ENCODE measurements at places on chromosomes 3 and 15. TPM values are rescaled to one million over a fixed set of nuclear protein-coding genes. Genes with fewer than 3 reads are reported as not detected.

DNA sequence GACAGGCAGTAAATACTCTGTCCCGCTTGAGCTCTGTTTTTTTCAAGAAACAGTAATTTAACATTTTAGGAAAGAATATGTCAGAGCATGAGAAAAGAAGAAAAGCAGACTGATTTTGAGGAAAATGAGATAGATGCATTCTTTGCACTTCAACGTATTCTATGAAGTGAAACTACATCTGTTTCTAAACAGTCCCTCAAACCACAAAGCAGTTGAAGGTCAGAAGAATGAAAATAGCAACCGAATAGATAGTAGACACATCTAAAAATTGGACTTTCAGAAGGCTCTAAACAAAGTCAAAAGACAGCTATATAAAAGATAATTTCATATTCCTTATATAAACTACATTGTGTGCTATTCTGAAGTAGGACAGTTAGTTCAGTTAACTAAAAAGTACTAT lies 172.6 kb upstream of the LRRC3B start:
- H3K27ac ChIP-seq, result no peak overlapping the region
- H3K4me1 ChIP-seq, result no peaks in the 10 kb centered on the region
- no peaks in the 10 kb centered on the region for H3K36me3 ChIP-seq

LMAN1L gene
- polyA plus RNA-seq, result 0.02 TPM

GRCh38 chr3:126156468-126156867 lies 23.9 kb downstream of the ALDH1L1 start:
- no peaks in the 10 kb centered on the region for H3K27me3 ChIP-seq
- H3K36me3 ChIP-seq, result no peaks in the 10 kb centered on the region
- DNase-seq, result peak; percentile 60

CYP8B1 gene
- polyA plus RNA-seq, result not detected

- H3K27me3 ChIP-seq, result no peaks in the 10 kb centered on the region
- DNase-seq, result no peak
- no peaks in the 10 kb centered on the region for H3K36me3 ChIP-seq
- peaks cover 27% of the 10 kb centered on the region for H3K4me1 ChIP-seq
These were observed 33.1 kb downstream of the TXNRD3 start for GRCh38 chr3:126621627-126622345.

GRCh38 chr3:177948716-177949425 lies 587.4 kb upstream of the KCNMB2 start:
- no peak overlapping the region for H3K27ac ChIP-seq
- DNase-seq, result no peak
- no peaks in the 10 kb centered on the region for H3K36me3 ChIP-seq
- no peak overlapping the region for H3K4me3 ChIP-seq
- no peaks in the 10 kb centered on the region for H3K4me1 ChIP-seq

DNA sequence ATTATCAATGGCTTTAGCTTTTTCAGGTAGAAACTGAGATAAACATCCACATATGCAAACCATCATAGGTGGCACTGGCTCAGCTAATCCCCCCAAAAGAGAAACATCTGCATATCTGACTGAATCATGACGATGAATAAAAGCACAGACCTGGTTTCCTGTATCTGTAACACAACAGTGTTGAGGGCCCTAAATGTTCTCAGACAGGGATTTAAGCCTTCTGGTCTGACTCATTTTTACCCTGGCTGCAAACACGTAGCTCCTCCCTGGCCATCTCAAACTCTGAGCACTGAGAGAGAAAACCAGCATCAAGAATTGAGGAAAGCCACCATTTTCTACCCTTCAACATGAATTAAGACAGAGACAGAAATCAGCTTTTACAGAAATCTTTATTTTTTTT lies 35.2 kb downstream of the GLB1 start:
- no peak overlapping the region for H3K4me3 ChIP-seq
- H3K27ac ChIP-seq, result no peak overlapping the region
- peaks cover 4% of the 10 kb centered on the region for H3K4me1 ChIP-seq
- peaks cover 25% of the 10 kb centered on the region for H3K36me3 ChIP-seq
- DNase-seq, result no peak

CCR3 gene
- polyA plus RNA-seq, result not detected

ARNT2 gene
- 17.0 TPM for polyA plus RNA-seq

PLA1A gene
- 0.08 TPM for polyA plus RNA-seq

GRCh38 chr3:47009225-47010110 lies 30.0 kb downstream of the NBEAL2 start:
- peak overlapping the region; percentile 61 for H3K4me3 ChIP-seq
- H3K27me3 ChIP-seq, result no peaks in the 10 kb centered on the region
- peak; percentile 99 for DNase-seq
- peaks cover 12% of the 10 kb centered on the region for H3K36me3 ChIP-seq
- H3K27ac ChIP-seq, result peak overlapping the region; percentile 42

NEK10 gene
- 1.0 TPM for polyA plus RNA-seq

HRG gene
- polyA plus RNA-seq, result not detected

- H3K27me3 ChIP-seq, result no peaks in the 10 kb centered on the region
- no peak overlapping the region for H3K27ac ChIP-seq
- H3K4me3 ChIP-seq, result no peak overlapping the region
- H3K36me3 ChIP-seq, result no peaks in the 10 kb centered on the region
- no peaks in the 10 kb centered on the region for H3K4me1 ChIP-seq
These were observed 16.5 kb upstream of the CYP11A1 start for GRCh38 chr15:74383695-74384565.

DNA sequence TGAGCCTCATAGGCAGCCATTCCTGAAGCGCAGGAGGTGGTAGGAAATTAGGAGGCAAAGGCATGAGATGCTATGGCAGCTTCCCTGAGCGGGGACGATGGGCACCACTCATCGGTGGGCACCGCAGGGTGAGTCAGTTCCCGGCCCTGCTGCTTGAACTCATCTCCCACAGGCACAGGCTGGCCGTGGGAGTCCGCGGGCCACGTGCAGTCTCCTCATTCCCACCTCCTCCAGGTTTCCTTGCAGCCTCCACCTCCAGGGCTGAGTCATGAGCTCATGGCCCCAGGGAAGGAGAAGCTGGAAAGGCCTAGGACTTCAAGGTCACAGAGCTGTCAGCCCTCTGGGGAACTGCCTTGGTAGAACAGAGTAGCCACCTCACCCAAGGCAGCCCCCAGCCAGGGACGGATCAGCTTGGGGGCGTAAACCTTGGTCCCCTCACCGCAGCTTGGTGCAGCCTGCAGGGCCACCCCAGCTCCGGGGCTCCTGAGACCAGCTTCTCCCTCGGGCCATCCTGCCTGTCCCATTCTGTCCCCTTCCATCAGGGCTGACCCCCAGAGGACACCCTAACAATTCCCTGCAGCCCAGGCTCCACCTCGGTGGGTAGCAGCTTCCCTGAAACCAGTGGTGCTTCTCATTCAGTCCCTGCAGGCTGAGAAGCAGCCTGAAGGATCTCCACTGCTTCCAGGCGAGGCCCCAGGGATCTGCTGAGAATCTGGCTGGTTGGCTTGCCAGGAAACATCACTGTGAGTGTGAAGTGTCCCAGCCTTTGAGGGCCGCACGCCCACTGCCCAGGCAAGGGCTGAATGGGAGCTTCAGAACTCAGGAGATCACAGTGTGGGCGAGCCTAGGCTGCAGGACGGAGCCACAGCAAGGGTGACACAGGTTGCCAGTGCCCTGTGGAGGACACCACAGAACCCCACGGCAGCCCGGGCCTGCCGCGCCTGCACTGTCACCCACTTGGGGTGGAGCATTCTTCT lies 150.7 kb upstream of the MEF2A start:
- H3K27me3 ChIP-seq, result no peaks in the 10 kb centered on the region
- no peak overlapping the region for H3K27ac ChIP-seq
- no peaks in the 10 kb centered on the region for H3K36me3 ChIP-seq
- no peaks in the 10 kb centered on the region for H3K4me1 ChIP-seq

GRCh38 chr15:100767001-100767825 lies 112.4 kb upstream of the ALDH1A3 start:
- H3K27ac ChIP-seq, result no peak overlapping the region
- peak; percentile 25 for DNase-seq

DNA sequence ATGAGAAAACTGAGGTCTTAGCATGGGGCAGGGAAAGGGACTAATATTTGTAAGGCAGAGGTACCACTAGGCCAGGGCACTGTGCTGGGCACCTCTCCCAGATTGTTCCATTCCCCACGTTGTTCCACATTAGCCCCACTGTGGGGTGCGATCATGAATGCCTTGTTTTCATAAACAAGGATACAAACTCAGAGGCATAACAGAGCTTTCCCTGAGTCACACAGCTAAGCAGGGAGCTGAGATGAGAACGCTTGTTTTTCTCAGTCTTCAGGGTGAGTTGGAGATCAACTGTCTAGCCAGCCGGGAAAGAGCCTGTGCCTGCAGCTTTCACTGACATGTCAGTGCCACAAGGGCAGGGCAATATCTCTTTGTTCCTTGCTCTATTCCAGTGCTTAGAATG lies 47.9 kb upstream of the ITGA11 start:
- peaks cover 6% of the 10 kb centered on the region for H3K4me1 ChIP-seq
- no peaks in the 10 kb centered on the region for H3K36me3 ChIP-seq
- H3K4me3 ChIP-seq, result no peak overlapping the region
- H3K27ac ChIP-seq, result no peak overlapping the region
- no peak for DNase-seq

GPR160 gene
- polyA plus RNA-seq, result 0.31 TPM

Measured in SK-N-SH (cell line).